ENCODE measurements at places on chromosomes 11 and 22.

DNA sequence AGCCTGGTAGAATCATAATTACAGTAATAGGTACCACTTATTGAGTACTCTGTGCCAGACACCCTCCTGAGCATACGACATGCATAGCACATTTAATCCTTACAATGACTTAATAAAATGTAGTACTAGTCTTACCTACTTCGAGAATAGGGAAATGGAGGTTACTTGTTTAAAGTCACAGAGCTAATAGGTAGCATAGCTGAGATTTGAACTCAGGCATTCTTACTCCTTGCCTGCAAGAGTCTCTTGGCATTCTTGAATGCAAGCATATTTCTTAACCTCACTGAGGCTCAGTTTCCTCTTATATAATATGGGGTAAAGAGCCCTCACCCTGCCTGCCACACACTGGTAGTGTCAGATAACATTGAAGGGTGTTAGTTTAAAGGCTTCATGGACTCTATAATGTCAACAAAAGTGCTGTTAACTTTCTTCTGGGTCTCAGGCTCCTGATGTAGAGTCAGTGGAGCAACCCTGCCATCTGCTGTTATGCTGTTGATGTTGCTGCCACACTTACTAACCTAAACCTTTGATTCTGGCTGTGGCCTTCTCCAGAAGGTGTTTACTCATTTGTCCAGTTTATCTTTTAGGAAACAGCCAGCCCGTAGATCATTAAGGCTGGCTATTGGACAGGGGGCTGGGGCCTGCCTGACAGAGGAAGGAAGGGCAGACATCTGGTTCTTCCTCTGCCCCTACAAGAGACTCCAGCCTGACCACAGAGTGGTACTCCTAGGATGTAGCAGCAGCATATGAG is 18.9 kb downstream of the LIMK2 start:
- no peak for DNase-seq

DNA sequence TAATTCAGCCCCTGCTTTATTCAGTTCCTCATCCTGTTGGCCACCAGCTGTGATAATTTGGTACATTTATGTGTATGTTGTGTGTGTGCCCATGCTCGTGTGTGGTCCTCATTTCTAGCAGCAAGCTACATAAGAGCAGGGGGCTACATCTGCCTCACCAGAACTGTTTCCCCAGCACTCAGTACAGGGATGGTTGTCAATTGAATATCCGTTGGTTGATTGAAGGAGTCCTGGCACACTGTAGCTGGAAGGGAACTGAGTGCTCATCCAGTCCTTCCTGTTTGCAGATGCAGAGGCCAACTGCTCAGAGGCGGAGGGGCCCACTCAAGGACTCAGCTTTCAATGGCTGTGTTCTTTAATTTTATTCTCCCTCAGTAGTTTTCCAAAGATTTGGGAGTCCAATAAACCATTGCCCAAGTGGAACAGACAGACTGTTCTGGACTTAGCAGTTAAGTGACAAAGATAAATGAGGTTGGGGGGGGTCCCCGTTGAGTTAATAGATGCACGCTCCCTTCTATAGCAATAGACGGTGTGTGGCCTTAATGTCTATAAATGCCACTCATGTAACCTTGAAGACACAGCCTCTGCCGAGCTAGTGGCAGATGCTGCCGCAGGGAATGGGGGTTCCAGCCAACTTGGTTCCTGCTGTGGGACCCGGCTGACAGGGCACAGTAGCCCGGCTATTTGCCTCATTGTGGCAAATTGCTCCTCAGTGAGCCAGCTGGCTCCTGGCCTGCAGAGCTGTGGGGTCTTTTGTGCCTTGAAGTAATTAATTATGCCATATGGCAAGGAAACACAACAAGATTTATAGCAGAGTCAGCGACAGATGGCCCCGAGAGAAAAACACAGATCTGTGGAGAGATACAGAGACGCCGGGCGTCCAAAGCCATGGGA is 71.4 kb upstream of the GRK3 start:
- DNase-seq = no peak

- DNase-seq = no peak
These were observed 32.2 kb upstream of the HEPHL1 start for GRCh38 chr11:93988912-93989311.

- no peak for DNase-seq
These were observed 640.2 kb upstream of the LUZP2 start for GRCh38 chr11:23856654-23857053.

DNA sequence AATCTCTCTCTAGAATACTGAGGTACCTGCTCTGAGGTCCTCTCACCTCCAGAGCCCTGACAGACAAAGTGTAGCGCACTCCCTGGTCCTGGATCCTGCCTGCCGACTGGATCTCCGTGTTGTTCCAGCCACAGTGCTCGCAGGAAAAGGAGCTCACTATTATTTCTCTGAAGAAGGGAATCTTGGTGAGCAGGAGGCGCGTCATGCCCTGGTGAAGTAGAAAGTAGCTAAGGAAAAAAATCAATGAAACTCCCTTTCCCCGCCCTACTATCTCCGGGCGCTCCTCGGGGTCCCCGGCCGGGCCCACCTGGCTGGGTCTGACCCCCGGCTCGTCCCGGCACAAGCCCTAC is 412 bp downstream of the ZPR1 start:
- no peak for DNase-seq

DNA sequence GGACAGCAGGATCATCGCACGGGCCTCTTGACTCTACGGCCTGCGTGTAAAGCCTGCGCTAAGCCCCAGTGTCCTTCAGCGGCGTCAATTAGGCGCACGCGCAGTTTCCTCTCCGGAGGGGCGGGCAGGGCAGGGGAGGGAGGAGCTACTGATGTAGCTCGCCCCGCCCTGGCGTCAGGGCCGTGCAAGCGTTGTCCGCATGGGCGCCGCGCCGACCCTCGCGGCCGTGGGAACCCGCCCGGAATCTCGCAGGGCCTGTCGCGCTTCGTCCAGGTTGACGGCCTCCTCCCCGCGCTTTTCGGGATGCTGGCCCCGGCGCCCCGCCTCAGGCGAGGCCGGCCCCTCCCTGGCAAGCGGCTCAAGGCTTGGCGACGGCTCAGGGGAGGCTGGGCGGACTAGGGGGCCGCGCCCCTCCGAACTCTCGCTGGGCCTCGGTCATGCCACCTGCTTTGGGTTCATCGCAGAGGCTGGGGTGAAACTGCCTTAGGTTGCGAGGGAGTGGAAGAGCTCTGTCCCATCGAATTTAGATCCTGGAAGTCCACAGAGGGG is 61.1 kb downstream of the ST3GAL4 start:
- peak; percentile 88 for DNase-seq

GRCh38 chr22:21736948-21737347 is 1.4 kb upstream of the YPEL1 start:
- DNase-seq = no peak

DNA sequence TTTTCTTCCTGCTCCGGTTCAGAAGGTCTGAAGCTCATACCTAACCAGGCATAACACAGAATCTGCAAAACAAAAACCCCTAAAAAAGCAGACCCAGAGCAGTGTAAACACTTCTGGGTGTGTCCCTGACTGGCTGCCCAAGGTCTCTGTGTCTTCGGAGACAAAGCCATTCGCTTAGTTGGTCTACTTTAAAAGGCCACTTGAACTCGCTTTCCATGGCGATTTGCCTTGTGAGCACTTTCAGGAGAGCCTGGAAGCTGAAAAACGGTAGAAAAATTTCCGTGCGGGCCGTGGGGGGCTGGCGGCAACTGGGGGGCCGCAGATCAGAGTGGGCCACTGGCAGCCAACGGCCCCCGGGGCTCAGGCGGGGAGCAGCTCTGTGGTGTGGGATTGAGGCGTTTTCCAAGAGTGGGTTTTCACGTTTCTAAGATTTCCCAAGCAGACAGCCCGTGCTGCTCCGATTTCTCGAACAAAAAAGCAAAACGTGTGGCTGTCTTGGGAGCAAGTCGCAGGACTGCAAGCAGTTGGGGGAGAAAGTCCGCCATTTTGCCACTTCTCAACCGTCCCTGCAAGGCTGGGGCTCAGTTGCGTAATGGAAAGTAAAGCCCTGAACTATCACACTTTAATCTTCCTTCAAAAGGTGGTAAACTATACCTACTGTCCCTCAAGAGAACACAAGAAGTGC is 661 bp upstream of the MALAT1 start:
- peak; percentile 86 for DNase-seq

DNA sequence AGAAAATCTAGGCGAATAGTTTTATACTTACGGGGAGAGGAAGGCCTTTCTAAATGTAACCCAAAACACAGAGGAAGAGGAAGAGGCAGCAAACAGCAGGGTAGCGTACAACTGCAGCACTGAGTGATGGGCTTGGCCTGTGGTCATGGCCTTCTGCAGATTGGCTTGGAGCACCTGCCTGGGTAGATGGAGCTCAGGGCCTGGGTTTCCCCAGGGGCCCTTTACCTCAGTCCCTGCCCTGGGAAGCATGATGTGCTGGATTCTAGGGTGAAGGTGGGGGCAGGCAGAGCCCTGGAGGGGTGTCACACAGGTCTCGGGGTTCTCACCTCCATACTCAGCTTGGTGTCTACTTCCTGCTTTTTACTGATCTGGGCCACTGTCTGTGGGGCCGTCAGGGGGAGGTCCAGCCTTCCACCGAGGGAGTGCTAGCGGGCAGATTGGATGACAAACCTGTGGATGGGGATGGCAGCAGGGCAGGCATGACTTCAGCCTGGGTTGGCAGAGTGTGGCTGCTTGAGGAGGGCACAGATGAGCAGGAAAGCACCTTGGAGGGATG is 27.7 kb upstream of the CHRM1 start:
- no peak for DNase-seq

DNA sequence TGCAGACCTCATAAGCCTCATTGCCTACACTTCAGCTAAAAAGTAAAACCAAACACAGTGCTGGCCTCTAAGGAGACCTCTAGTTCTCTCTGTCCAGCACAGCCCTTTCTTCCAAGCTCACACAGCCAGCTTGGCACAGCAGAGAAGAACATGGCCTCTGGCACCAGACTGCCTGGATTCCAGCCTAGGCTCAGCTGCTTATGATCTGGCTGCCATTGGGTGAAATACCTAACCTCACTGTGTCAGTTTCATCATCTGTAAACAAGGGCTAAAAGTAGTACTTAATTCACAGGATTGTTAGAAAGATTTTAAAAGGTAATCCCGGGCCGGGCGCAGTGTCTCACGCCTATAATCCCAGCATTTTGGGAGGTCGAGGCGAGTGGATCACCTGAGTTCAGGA is 9.9 kb upstream of the ACER3 start:
- no peak for DNase-seq

- DNase-seq = no peak
These were observed 129.1 kb downstream of the DCDC1 start for GRCh38 chr11:31240340-31240904.

DNA sequence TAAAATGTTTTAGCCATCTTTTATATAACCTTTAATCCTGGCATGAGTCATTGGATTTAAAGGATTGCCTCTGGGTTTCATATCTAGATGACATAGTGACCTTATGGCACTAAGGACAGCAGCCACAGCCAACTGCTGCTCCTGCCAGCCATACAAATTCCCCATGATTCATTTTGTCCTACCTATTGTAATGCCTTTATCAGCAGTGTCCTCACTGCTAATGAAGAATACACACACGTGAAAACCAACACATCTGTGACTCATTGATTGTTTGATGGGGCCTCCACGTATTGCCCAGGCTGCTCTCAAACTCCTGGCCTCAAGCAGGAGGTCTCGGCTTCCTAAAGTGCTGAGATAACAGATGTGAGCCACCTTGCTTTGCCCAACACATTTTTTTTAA is 1.8 kb downstream of the LDHAL6A start:
- no peak for DNase-seq

- no peak for DNase-seq
These were observed 25.6 kb downstream of the OR2AG2 start for GRCh38 chr11:6746086-6746618.

- no peak for DNase-seq
These were observed 4.2 kb downstream of the CELSR1 start for GRCh38 chr22:46533070-46533833.

- DNase-seq = no peak
These were observed 16.6 kb downstream of the IL10RA start for GRCh38 chr11:118002541-118003423.

DNA sequence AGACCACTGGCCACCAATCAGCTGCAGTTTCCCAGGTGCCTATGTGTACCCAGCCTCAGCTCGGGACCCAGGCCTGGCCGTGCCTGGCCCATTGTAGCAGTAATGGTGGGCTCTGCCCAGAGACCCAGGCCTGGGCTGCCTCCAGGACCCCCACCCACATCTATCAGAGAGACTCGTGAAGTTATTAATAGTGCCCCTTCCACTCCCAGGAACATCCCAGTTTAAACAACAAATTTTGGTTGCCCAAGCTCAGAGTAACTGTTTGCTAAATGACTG is 42.5 kb downstream of the IGLL5 start:
- no peak for DNase-seq

DNA sequence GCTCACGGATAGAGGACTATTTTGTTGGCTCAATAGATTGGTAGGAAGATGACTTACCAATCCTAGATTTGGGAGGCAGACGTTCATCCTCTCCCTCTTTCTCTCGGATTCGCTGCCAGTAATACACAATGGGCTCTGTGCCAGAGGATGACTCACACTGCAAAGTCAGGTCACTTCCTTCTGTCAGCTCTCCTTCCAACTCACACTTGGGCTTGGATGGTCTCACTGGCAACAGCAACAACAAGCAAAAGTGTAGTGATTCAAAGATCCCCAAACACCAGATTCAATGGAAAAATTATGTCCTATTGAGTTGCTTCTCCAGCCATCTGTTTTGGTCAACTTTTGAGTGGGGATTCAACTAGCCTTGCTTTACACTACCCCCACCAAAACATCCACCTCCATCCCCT is 21.7 kb upstream of the HSPA8 start:
- DNase-seq = no peak

DNA sequence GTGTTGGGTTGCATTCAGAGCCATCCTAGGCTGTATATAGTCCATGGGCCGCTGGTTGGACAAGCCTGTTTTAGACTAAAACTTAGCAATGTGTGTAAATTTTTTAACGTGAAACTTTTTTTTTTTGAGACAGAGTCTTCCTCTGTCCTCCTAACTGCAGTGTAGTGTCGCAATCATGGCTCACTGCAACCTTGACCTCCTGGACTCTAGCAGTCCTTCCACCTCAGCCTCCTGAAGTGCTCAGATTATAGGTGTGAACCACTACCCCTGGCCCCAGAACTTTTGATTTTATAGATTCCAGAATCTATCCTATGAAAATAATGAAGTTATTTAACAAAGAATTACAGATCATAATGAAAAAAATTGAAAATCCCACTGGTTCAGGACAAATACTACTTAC is 29.9 kb upstream of the PANX2 start:
- no peak for DNase-seq

GRCh38 chr11:119536801-119537200 is 113.8 kb upstream of the THY1 start:
- no peak for DNase-seq

DNA sequence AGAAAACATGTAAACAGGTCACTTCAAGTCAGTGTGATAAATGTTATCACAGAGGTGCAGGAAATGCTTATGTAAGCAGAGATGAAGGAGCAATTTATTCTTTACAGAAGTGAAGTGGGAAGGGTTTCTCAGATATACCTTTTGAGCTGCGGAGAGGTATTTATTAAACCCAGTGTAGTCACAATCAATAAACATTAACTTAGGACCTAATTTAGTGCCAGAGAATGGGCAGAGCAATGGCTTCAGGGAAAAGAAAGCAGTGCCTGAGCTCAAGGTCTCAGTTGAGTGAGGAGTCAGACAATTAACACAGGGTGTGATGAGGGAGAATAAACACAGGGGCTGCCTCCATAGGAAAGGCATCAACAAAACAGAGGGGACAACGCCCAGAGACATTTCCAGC is 1.9 kb downstream of the MS4A5 start:
- DNase-seq = no peak

GRCh38 chr11:78834886-78835285 is 260.2 kb upstream of the NARS2 start:
- no peak for DNase-seq

- DNase-seq = peak; percentile 88
These were observed 3.5 kb upstream of the KRTAP5-6 start for GRCh38 chr11:1693327-1694063.

- no peak for DNase-seq
These were observed 15.0 kb upstream of the APOA1 start for GRCh38 chr11:116852261-116853031.
